Suppressor macrophage (primary cell): ENCODE measurements at places on chromosomes 4 and X.

DNA sequence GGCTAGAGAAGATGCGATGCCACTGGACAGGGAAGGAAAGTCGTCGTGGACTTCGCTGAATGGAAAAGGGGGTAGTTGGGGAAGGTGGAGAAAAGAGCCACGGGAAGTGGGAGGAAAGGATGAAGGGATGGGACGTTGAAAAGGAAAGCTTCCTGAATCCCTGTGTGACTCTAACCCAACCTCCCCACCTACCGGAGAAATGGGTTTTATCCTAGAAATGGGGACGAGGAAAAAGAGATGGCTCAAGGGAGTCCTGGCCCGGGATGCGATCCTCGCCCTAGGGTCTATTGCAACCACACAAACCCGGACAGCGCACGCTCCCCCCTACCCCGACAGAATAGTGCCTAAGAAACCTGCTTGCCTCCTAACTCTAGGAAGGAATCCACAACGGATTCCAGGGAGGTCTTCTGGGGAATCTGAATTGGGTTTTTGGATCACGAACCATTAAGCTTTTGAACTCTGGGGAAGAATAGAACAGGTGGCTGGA lies 738 bp upstream of the TSPAN5 start:
- DNase-seq = no peak

GRCh38 chrX:106912864-106913263 lies 7.3 kb upstream of the CLDN2 start:
- DNase-seq = no peak

GRCh38 chrX:11269996-11270395 lies 23.2 kb upstream of the AMELX start:
- DNase-seq = no peak

GRCh38 chrX:23857935-23858334 lies 49.8 kb downstream of the APOO start:
- no peak for DNase-seq

GRCh38 chr4:1717129-1718094 lies 3.7 kb downstream of the TMEM129 start:
- DNase-seq = no peak

GRCh38 chr4:20301161-20301560 lies 49.5 kb downstream of the SLIT2 start:
- no peak for DNase-seq
